Fibroblast of lung (primary cell): ENCODE measurements at places on chromosomes 3 and 15.

DNA sequence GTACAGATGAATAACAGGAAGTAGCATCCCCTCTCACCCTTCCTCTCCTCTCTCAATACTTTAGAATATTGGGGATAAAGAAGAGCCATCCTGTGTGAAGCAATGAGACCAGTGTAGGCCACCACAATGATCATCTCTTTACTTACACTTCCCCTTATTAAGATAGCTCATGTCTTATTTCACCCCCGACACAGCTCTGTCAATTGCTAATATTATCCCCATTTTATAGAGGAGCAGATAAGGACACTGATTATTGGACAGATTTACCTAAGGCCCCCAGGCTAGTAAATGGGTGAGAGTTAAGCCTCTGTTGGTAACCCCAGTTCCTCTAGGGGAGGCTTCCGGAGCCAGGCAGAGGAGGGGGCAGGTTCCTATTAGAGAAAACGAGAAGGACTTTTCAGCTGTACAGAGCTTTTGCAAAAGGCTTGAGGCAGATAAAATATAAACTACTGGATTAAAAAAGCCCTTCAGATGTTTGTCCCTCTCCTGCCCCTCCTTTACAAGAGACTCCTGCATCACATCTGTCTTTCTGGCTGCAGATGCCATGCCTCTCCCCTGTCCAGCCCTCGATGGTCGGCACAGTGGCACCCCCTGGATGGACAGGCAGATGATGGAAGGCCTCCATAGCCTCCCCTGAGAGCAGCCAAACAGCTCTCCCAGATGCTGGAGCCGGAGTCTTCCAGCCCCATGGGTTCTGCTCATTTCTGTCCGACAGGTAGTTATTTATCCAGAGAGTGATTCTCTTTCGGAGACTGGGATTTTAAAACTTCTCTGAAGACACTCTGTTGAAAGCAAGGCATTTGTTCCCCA lies 49.4 kb upstream of the LCTL start:
- DNase-seq: no peak

- no peak for DNase-seq
These were observed 2.7 kb downstream of the MESP2 start for GRCh38 chr15:89778861-89779260.

- DNase-seq: no peak
These were observed 11.8 kb upstream of the BCL2L10 start for GRCh38 chr15:52124270-52124880.

GRCh38 chr3:64617610-64618009 lies 70.2 kb downstream of the ADAMTS9 start:
- no peak for DNase-seq

- DNase-seq: peak; percentile 73
These were observed 61.4 kb upstream of the IMPG2 start for GRCh38 chr3:101381809-101382208.

DNA sequence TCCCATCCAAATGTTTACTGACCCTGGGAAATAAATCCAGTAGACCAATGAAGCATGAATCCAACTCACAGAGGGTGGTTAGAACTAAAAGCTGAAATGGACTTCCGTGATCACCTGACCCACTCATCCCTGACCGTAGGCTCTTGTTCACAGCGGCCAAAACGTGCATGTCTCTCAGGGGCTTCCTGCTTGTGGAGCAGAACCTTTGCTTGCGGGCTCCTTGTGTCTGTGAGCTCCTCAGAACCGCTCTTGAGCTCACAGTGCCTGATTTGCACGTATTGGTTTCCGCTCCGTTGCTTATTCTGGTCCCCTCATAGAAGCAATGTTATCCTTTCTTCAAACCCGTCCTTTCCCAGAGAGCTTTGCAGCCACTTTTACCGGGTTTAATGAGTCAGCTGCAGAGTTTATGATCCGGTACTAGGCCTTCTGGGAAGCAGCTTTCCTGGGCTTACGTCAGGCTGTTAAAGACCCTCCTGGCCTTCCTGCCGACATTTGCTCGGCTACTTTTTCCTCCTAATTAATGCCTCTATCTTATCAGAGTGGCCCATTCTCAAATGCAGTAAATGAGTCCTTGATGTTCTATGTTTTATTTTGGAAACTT lies 35.4 kb downstream of the LIPC start:
- DNase-seq: no peak

- DNase-seq: no peak
These were observed 97.4 kb upstream of the KLF13 start for GRCh38 chr15:31228980-31229826.

DNA sequence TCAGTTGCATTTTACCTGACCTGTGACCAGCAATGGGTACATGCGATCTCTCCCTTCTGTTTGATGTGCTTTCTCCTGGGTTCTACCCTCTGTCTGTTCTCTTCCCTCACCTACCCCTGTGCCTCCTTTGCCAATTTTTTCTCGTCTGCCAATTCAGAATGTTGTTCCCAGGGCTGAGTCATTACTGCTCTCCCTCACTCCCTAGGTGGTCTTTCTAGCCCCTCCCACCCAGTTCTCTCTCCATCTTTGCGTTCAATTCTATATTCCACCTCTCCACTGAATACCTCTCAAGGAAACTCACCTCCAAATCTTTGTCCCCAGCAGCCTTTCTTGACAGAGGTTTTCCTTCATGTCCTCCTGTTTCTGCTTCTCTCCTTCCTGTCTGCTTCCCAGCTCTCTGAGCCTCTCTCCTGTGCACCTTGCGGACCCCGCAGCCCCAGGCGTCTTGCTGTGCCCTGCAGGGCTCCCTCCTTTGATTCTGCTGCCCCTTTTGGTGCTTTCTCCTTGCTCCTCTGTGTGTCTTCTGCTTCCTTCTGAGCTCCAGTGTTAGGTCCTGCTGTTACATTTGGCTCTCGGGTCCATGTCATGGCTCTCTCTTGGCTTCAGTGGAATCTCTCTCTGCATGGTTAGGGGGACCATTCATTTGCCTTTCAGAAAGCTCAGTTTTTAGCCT lies 398.2 kb upstream of the TPM1 start:
- no peak for DNase-seq

- no peak for DNase-seq
These were observed 98.2 kb upstream of the PTPRG start for GRCh38 chr3:61463191-61463590.

- no peak for DNase-seq
These were observed 1556.2 kb upstream of the GBE1 start for GRCh38 chr3:83317605-83318004.

DNA sequence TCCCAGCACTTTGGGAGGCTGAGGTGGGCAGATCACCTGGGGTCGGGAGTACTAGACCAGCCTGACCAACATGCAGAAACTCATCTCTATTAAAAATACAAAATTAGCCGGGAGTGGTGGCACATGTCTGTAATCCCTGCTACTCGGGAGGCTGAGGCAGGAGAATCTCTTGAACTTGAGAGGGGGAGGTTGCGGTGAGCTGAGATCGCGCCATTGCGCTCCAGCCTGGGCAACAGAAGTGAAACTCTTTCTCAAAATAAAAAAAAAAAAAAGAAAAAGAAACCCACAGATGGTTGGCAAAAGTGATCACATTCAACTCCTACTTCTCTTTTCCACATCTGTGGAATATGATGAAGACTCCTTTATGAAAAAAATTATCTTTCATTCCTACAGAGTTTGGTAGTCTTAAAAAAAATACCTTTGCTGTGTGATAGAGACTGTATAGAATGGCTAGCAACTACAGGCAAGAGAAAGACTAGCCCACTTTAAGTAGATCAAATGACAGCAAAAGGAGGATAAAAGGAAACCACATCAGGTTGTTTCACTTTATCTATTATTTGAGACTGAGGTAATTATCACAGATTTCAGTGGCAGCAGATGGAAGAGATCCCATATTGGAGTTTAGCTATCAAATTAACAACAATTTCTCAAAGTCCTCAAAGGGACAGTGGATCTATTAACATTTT lies 172.9 kb upstream of the TSPAN3 start:
- no peak for DNase-seq

DNA sequence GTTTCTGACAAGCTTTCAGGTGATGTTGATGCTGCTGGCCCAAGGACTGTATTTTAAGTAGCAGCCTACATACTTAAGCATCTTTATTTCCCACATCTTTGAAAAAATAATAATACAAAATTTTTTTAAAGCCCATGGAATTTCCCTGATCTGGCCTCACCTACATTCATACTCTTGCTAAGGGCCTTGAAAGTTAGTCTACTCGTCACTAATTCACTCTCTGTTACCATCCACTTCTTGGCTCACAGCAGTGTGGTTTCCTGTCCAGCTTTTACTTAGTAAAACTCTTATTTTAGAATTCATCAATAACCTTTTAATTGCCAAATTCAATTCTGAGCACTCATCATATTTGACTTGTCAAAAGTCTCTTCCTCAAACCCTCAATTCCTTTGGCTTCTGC lies 59.3 kb upstream of the CRTC3 start:
- no peak for DNase-seq

- DNase-seq: peak; percentile 9
These were observed 21.9 kb downstream of the HCN4 start for GRCh38 chr15:73346735-73347312.

DNA sequence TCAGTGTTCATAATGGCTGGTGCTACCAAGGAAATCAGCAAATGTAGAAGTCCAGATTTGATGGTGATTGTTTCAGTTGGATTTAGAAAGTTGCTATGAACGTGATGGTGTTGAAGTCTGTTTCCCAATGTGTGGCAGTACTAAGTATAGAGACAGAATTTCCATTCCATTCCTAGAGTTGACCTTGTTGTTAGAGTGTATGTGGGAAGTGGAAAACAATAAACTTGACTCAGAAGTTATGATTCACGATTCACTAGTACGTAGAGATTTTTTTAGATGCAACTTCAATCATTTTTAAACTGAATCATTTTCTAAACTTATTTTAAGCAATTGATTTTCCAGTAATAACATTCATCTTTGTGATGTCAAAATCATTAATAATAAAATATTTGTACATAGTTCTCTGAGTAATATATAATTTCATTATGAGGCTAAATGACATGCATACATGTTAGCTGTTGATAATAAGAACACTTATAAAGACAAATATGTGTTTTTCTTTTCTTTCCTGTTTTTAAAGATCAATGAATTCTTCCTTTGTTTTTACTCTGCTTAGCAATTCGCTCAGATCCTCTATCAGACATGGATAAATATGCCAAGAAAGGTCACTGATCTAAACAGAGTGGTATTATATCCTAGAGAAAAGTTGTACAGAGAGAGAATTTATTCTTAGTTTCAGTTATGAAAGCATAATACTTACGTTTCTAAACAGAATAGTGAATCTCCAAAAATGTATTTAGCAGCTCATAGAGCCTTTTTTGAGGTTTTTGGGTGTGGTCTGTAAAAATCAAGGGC lies 108.8 kb upstream of the GPR149 start:
- no peak for DNase-seq

- DNase-seq: peak; percentile 92
These were observed at the start of gene RSRC1 for GRCh38 chr3:158109804-158110657. Gene RSRC1, plus strand, starts transcription at chr3:158110089. Its CDS starts 12,016 bp downstream, at chr3:158122105.

DNA sequence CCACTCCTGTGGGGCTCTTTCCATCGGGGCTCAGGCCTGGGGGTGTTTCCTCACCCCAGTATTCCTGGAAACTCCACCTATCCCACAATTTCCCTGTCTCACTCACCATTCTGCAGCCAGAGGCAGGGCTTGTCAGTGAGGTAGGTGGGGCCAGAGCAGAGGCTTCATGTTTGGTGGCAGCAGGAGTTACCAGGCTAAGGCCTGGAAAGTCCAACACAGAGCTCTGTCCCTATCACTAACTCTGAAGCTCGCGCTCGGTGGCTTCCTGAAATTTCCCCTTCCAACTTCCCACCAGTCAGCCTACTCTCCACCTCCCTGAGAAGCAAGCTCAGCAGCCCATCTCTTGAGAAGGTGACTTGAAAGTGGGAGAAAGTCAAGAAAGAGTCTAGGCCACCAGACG lies 44.2 kb downstream of the CDC25A start:
- no peak for DNase-seq

DNA sequence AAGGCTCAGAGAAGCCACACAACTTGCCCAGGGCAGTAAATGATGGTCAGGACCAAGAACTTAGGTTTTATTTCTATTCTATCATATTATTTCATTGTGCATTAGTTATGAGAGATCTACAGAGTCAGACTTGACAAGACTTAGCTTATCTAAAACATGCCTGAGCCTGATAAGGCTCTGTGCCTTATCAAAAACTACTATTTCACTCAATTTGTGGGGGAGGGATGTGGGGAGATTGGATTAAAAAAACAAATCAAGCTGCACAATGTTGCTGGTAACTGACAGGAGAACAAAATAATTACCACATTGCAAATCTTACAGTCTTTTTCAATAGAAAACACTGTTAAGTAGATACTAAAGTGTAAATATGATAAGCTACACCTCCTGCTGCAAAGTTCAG lies 16.0 kb downstream of the HACD2 start:
- DNase-seq: no peak

GRCh38 chr3:9301091-9301490 lies 51.6 kb upstream of the SRGAP3 start:
- DNase-seq: no peak

GRCh38 chr15:76996526-76997401 lies 1.8 kb downstream of the PSTPIP1 start:
- peak; percentile 44 for DNase-seq

- no peak for DNase-seq
These were observed 63.1 kb downstream of the SPSB4 start for GRCh38 chr3:141114179-141114745.

DNA sequence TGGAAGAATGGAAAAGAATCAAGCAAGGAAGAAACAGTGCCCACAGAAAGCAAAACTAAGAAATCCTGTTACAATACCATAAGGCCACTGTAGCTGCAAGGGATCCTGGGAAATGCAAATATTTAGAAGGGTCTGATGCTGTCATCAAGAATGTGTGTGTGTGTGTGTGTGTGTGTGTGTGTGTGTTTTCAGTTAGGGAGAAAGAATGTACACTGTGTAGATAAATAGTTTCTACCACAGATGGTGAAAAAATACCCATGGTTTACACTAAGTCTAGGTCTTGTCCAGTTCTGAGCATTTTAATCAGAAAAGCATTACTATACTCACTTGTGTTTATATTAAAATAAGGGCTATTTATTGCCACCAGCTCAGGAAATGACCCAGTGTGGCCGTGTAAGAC lies 355.0 kb downstream of the RBMS3 start:
- DNase-seq: peak; percentile 8

DNA sequence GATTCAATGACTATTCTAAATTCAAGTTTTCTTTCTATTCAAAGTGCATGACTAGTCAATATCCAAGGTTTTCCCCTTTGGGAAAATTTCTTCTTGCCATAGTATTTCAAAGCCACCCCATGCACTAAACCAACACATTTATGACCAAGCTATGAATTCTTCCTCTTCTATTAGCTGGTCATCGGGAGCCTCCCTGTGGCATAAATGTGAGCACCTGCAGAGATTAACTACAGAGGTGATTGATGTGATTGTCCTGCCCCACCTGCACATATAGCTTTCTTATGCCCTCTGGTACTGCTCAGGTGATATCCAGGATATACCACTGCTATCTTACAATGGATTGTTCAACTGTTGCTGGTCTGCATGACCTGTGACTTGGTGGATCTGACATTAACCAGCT lies 694.9 kb downstream of the ZBBX start:
- DNase-seq: no peak

- DNase-seq: no peak
These were observed 357.0 kb downstream of the NR2F2 start for GRCh38 chr15:96687388-96688107.

GRCh38 chr15:83753872-83754493 lies 100.1 kb downstream of the ADAMTSL3 start:
- DNase-seq: no peak
